ENCODE measurements at places on chromosomes 6 and 20.
A peak's percentile ranks its signal among the peaks of the same experiment; 100 is the strongest.

DNA sequence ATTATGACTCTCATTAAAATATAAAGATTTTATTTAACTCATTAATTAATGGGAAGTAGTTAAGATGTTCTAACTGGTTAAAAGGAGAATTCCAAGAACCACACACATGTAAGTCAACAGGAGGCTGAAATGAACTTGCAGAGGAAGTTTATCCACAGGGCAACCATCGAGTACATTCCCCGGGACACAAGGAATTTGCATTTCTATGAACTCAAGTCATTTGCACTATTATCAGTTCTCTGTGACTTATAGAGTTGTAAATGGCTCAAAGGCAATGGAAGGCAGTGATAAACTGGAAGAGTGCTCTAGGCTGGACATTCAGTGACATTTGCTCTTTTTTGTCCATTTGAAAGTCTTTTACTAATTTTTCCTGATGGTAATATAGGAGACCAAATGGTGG lies 97.4 kb downstream of the SNX5 start:
- DNase-seq = no peak

GRCh38 chr6:161434350-161434749 lies 160.5 kb upstream of the AGPAT4 start:
- DNase-seq = no peak

- no peak for DNase-seq
Observed at GRCh38 chr6:157563611-157564284, 182.8 kb downstream of the ZDHHC14 start.

DNA sequence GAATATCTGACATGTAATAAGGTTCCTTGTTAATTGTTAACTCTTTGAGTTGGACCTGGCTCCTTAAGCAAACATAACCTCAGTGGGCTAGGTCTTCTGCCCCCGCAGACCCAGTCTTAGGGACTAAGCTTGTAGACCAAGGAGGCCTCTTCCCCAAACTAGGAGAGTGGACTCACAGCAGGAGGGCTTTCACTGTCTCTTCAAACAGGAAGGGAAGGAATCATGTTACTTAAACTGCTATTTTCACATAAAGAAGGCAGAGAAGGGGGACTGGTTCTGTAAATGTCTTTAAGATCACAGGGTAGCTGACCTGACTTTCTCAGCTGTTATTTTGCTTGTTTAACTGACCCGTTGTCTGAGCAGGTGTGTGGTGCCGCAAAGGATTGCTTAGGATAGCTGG lies 34.9 kb upstream of the PRDM1 start:
- no peak for DNase-seq

DNA sequence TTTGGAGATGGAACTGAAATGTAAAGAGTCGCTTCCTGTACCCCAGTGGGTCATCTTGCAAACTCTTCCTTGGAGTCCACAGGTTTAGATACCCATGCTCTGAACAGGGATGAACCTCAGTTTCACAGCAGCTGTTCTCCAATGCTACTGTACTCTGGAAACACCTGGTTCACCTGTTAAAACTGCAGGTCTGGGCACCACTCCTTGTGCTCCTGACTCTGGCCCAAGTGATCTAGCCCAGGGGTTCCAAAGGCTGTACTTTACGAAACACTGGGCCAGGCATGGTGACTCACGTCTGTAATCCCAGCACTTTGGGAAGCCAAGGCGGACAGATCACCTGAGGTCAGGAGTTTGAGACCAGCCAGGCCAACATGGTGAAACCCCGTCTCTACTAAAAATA lies 102.1 kb downstream of the ATP9A start:
- DNase-seq = no peak

DNA sequence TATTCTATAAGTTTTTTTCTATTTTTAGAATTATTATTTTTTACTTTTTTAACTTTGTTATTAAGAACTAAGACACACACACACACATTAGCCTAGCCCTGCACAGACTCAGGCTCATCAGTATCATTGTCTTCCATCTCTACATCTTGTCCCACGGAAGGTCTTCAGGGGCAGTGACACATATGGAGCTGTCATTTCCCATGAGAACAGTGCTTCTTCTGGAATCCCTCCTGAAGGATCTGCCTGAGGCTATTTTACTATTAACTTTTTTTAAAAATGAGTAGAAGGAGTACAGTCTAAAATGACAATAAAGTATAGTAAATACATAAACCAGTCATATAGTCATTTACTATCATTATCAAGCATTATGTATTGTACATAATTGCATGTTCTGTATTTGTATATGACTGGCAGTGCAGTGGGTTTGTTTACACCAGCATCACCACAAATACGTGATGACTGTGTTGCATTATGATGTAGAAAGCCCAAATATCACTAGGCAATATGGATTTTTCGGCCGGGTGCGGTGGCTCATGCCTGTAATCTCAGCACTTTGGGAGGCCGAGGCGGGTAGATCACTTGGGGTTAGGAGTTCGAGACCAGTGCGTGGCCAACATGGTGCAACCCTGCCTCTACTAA lies 57.9 kb downstream of the HIVEP1 start:
- DNase-seq = no peak

DNA sequence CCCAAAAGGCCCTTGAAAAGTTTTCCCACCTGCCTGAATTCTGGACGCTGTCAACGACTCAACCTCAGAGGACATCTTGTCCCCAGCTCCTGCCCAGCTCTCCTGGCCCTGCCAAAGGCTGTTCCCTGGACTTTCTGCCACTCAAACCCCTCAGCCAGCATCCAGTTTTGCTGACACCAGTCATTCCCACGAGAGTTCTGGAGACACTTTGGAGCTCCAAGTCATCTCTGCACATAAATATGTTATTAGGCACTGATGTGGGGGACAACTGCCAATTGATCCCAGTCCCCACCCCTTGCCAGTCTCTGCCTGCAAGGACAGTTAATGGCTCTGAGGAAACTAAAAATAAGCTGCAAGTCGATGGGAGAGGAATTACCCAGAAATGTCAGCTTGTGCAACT lies 38.9 kb upstream of the KCNB1 start:
- no peak for DNase-seq

DNA sequence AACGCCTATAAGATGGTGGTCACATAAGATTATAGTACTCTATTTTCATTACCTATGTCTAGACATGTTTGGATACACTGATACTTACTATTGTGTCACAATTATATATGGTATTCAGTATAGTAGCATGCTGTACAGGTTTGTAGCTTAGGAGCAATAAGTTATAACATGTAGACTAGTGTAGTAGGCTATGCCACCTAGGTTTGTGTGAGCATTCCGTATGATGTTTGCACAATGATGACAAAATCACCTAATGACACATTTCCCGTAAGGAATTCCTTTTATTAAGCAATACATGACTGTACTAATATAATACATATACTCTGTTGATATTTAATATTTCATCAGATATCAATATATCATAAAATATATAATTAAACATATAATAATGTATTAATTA lies 540.7 kb downstream of the BMP2 start:
- DNase-seq = no peak

DNA sequence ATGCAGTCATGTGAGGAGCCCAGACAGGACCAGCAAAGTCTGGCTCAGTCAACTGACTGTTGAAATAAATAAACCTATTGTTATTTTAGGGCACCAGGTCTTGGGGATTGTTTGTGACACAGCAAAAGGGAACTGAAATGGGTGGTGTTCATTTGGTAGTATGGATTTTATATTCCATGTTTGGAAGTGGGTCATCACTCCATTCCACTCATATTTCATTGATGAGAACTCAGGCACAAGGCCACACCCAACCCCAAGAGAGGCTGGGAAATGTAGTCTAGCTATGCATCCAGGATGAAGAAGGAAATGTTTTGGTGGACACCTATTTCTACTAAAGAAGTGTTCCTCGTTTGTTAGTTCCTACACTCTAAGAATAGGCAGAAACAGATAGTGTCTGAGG lies 64.9 kb upstream of the BTBD3 start:
- no peak for DNase-seq

DNA sequence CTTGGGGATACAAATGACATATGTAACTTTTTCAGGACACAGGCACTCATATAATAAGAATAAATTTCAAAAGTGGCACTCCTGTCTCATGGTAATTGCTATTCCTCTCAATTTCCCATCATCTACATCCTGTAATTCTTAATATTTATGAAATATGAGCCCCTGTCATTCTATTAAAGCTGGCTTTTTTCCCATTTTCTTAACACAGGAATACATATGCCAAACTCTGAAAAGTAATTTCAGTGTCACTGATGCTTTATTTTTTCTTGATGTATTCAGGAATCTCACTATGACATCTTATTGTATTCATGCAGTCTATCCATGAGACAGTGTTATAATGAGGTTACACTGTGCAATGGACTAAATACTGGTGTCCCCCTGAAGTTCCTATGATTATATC lies 24.3 kb upstream of the FKBP1C start:
- DNase-seq = no peak

DNA sequence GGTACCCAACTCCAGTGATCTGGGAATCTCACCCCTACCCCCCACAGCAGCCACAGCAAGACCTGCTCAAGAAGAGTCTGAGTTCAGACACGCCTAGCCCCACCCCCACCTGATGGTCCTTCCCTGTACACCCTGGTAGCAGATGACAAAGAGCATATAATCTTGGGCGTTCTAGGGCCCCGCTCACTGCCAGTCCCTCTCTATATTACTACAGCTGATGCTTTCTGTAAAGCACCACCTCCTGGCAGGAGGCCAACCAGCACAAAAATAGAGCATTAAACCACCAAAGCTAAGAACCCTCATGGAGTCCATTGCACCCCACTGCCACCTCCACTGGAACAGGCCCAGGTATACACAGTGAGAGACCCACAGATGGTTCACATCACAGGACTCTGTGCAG lies 42.3 kb upstream of the FAM210B start:
- DNase-seq = no peak

DNA sequence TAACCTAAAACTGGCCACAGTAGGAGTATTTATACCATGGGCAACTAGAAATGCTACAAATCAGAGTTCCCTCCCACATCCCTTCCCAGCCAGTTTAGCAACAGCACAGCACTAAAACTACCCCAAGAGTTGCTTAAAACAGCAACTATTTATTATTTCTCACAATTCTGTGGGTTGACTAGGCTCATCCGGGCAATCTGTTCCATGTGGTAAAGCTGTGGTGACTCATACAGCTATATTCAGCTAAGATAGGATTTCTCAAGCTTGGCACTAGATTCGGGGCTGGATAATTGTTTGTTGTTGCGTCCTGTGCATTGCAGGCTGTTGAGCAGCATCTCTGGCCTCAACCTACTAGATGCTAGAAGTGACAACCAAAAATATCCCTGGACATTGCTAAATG lies 8.6 kb upstream of the HECA start:
- no peak for DNase-seq

- no peak for DNase-seq
Observed at GRCh38 chr20:6994452-6994851, 227.0 kb downstream of the BMP2 start.

DNA sequence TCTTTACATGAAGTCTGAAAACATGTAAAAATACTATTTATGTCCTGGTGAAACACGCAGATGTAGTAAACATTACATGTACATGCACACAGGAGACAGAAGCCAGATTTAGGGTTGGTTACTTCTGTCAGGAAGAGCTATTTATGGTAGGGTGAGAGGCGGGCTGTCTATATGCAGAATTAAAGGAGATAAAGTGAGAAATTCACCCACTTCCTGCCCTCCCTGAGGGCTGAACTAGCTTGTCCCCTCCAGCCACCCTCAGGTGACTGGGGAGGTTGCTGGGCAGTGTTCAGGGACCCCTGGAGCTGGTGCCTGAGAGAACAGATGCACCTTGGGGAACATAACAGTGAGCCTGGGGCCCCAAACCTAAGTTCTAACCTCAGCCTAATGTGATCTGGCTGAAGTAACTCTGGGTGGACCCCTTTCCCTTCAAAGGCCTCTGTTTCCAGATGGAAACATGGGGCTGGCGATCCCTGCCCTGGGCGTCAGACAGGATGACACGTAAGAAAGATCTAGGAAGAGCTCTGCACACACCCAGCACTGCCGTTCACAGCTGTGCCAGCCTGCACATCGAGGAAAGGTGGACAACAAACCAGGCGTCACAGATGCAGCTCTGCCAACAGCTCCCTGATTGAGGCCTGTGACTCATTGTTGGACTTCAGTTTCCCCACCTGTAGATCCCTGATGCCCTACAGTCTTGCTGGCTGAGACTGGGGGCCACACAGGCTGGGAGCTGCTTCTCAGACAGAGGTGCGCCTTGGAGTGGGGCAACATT lies 1.3 kb downstream of the PI16 start:
- DNase-seq = no peak

DNA sequence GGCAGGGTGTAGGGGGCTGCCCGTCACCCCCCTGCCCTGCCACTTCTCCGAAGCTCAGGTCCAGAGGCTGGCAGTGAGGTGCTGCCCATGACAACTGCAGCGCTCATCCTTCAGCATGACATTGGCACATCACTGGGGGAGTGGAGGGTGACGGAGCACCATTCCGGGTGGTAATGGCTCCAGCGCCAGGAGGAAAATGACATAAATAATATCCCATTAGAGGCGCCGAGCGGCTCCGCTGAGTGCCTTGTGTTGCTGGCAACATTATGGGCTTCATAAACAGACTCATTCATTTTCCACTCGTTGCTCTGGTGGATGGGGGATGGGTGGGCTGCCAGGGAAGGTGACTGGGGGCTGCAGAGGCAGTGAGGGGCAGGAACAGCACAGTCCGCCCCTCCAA lies 56.9 kb upstream of the CTNNBL1 start:
- no peak for DNase-seq

DNA sequence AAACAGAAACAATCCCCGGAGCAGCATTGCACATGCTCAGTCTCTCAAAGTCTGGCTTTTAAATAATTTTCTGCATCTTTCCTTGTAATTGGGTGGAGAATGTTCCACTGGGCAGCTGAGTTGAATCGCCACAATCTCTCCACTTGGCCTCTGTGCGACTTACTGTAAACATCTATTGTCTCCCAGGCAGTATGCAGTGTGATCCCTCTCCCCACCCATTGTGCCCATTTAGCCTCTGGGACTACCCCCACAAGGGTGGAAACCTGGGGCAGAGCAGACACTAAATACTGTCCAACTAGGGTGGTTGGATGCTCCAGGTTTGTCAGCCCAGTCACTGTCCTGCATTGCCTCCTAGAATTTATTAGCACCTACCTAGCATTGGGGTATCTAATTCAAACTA lies 96.2 kb downstream of the JARID2 start:
- DNase-seq = no peak

GRCh38 chr6:132060591-132060990 lies 109.4 kb upstream of the CCN2 start:
- no peak for DNase-seq

GRCh38 chr6:1554476-1555310 lies 55.0 kb upstream of the FOXC1 start:
- no peak for DNase-seq

GRCh38 chr6:14077193-14077867 lies 40.2 kb upstream of the CD83 start:
- DNase-seq = no peak

DNA sequence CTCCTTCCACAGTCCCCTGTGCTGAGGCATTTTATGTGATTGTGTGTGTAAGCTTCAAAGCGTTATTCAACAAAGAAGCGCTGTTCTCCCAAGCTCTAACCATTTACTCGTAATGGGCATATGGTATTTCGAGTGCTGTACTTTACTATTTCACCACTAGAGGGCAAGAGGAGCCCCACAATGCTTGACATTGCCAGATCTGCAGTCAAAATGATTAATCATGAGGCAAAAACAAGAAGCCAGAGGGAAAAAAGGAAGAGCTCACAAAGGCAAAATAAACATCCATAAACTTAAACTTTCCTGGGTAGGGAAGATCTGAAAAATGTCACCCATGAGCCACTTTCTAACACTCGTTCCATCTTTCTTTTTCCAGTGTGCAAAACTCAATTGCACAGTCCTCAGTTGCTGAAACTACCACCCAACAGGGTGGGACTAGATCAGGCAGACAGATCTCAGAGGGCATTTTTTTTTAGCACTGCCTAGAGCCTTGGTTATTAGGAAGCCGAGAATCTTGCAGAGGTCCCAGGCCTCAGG lies 215.0 kb upstream of the PLCB4 start:
- peak; percentile 28 for DNase-seq
